ENCODE measurements at places on chromosomes 1 and 21.

- DNase-seq = no peak
- no peaks in the 10 kb centered on the region for H3K4me1 ChIP-seq
- no peaks in the 10 kb centered on the region for H3K36me3 ChIP-seq
- H3K27ac ChIP-seq = no peak overlapping the region
These were observed 4.0 kb upstream of the FAAP20 start for GRCh38 chr1:2198571-2198970.

- DNase-seq = no peak
- no peaks in the 10 kb centered on the region for H3K27me3 ChIP-seq
- H3K4me3 ChIP-seq = no peak within 1 kb of the TSS
- no peak within 1 kb of the TSS for H3K27ac ChIP-seq
- no peaks in the 10 kb centered on the region for H3K36me3 ChIP-seq
- H3K4me1 ChIP-seq = no peaks in the 10 kb centered on the region
These were observed at the start of gene SLAMF1 for GRCh38 chr1:160646711-160647328. TSS of gene SLAMF1 (minus strand) at chr1:160647044. CDS start at chr1:160646945, 99 bp downstream.

- no peak for DNase-seq
- peaks cover 25% of the 10 kb centered on the region for H3K4me1 ChIP-seq
- no peaks in the 10 kb centered on the region for H3K36me3 ChIP-seq
- no peak overlapping the region for H3K4me3 ChIP-seq
These were observed 104.7 kb downstream of the HIVEP3 start for GRCh38 chr1:41813755-41814745.

- H3K36me3 ChIP-seq = peaks cover 17% of the 10 kb centered on the region
- peak within 1 kb of the TSS; percentile 63 for H3K27ac ChIP-seq
These were observed at the start of gene RPS27 for GRCh38 chr1:153990468-153991150. TSS of gene RPS27 (plus strand) at chr1:153990762. CDS start at chr1:153990797, 35 bp downstream.

DNA sequence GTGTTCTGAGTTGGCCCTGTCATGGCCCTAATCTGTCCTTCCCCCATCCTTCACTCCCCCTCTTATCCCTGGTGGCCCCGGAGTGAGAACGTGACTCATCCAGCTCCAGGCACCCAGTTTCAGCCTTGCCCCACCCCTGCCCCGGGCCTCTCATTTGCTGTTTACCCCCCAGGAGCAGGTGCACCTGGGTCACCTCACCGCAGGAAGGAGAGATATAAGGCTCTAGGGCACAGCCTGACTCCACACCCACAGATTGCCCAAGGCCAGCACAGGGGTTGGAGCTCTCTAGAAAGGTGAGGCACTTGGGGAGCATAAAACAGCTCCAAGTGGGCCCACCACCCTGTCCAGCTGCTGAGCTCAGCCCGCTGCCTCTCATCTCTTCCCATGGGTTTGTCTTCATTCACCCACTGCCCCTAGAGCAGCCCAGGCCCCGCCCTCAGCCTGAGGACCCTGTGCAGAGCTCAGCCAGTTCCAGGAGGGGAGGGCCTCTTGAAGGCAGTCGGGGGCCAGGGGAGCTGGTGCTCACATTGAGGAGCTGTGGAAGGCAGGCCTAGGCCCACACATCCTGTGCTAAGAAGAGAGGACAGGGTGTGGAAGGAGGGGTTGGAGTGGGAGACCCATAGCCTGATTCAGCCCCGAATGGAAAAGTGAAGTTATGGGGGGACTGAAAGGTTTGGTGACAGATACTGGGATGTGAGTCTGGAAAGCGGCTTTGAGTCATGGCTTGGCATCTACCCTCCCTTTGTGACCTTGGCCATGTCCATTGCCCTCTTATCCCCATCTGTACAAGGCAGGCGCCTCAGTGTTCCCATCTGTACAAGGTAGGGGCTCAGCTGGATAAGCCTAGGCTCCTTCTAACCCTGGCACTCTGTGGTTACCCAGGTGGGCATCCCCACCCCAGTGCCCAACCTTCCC lies 16.1 kb upstream of the GPR37L1 start:
- H3K4me1 ChIP-seq = peaks cover 31% of the 10 kb centered on the region
- H3K36me3 ChIP-seq = no peaks in the 10 kb centered on the region

DNA sequence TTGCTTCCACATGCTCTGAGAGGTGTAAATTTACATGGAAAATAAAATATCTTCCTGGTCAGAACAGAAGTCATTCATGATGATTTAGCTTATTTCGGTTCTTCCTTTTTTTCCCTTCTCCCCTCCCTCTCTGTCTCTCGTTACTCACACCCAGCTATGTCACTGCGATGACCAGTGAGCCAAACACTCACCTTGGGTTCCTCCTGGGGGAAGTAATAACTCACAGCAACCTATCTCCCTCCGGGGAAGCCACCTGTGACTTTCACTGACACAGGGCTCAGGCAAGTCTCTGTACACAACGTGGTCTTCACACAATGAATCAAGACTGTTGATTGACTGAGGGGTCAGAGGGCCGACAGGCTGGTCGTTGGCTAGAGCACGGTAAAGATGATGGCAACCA lies 135.3 kb upstream of the VANGL1 start:
- no peaks in the 10 kb centered on the region for H3K27me3 ChIP-seq
- H3K4me1 ChIP-seq = no peaks in the 10 kb centered on the region
- no peak overlapping the region for H3K4me3 ChIP-seq
- no peak overlapping the region for H3K27ac ChIP-seq
- H3K36me3 ChIP-seq = no peaks in the 10 kb centered on the region
- no peak for DNase-seq

DNA sequence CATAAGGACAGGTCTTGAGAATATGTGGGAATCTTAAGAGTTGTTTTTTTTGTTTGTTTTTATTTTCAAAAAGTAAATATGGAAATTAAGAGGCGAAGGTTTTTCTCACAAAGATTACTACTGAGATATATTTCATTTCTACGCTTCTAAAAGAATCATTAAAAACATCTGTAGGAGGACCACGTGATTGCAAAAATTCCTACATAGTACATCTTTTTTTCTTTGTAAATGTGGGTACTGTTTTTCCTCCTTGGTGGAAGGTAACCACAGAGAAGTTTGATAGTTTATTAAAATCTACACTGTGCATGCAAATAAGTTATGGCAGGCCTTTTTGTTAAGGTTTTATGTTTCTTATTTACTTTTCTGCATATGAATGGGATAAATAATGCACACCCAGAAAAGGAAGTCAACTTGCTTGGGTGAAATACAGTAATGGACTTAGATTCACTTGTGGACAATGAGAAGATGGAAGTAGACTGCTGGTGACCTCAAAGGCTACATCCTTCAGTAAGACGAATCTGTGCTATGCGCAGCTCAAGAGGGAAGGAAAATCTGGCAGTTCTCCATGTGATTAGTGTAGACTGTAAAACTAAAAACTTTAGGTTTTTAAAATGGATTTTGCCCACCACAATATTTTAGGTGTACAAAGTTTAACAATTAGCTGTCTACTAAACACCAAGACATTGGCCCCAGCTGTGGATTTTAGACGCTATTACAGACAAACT lies 2.0 kb downstream of the AK5 start:
- H3K36me3 ChIP-seq = no peaks in the 10 kb centered on the region
- no peak overlapping the region for H3K4me3 ChIP-seq
- no peak overlapping the region for H3K27ac ChIP-seq
- H3K27me3 ChIP-seq = no peaks in the 10 kb centered on the region
- no peaks in the 10 kb centered on the region for H3K4me1 ChIP-seq

DNA sequence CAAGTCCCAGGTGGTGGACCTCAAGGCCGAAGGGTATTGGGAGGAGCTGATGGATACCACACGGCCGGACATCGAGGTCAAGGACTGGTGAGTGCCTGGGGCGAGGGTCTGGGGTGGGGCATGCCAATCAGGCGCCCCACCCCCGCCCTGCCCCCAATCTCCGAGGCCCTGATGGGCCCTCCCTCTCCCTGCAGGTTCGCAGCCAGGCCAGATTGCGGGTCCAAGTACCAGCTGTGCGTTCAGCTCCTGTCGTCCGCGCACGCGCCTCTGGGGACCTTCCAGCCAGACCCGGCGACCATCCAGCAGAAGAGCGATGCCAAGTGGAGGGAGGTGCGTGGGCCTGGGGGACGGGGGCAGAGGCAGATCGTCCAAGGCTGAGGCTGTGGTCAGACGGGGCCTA lies 3.9 kb downstream of the FBXO44 start:
- DNase-seq = no peak
- H3K27ac ChIP-seq = no peak overlapping the region
- H3K4me3 ChIP-seq = no peak overlapping the region
- H3K27me3 ChIP-seq = no peaks in the 10 kb centered on the region
- H3K4me1 ChIP-seq = no peaks in the 10 kb centered on the region

DNA sequence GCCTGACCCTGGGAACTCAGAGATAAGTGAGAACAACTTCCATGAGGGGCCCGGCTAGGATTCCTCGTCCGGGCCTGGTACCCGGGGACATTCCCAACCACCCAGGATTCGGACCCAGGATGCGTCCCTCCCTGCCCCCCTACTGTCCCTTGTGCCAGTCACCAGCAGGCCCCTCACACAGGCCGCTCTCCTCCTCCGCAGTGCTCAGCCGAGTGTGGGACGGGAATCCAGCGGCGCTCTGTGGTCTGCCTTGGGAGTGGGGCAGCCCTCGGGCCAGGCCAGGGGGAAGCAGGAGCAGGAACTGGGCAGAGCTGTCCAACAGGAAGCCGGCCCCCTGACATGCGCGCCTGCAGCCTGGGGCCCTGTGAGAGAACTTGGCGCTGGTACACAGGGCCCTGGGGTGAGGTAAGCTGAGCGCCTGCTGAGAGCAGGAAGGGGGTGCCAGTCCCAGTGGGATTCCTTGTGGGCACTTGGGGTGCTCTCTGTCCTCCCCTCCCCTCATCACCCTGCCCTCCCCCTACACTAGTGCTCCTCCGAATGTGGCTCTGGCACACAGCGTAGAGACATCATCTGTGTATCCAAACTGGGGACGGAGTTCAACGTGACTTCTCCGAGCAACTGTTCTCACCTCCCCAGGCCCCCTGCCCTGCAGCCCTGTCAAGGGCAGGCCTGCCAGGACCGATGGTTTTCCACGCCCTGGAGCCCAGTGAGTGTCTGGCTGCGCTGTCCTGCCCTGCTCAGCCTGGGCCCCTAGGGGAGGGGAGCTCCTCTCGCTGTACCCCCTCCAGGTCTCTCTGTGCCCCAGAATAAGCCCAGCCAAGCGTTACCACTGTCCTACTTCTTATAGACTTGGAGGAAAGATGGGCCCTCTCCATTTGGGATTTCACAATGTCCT lies 9.8 kb downstream of the ADAMTSL4 start:
- no peak for DNase-seq
- no peak overlapping the region for H3K4me3 ChIP-seq
- H3K4me1 ChIP-seq = peaks cover 30% of the 10 kb centered on the region
- no peaks in the 10 kb centered on the region for H3K27me3 ChIP-seq
- no peak overlapping the region for H3K27ac ChIP-seq

DNA sequence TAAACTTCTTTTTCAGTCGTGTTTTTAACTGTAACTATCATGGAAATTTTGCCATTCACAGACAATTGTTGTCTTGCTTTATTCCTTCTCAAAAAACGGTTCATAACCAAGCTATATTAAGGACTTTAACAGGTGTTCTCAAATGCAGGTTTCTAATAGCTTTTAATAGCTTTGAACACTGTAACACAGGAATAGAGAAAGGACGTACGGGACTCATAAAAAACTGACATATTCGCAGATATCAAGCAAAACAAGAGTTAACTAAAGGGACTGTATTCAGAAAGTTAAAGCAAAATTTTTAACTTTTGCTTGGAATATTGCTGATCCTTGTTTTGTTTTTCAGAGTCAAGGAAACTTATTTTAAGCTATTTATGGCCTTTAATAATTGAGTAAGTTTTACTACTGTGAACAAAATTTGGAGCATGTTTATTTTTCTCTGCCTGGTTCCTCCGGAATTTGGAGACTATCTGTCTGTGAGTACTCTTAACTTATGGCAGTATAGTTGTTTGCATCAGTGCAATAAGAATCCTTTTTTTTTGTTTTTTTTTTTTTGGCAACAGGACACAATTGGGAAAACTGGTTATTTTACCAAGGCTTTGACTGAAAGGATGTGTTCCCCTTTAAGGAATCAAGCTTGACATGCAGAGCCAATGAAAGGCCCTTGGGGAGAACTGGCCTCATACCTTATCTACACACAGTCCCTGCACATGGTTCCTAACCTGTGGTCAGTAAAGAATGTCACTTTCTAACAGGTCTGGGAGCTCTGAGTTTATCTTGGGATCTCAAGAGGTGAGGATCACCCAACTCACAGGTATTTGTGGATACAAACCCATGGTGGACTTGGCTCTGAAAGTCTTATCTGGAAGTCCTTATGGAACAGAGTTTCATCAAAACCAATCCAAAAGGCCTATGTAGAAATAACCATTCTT lies 5.8 kb upstream of the CD46 start:
- no peaks in the 10 kb centered on the region for H3K27me3 ChIP-seq
- H3K27ac ChIP-seq = peak overlapping the region; percentile 31
- peak overlapping the region; percentile 5 for H3K4me3 ChIP-seq
- peaks cover 51% of the 10 kb centered on the region for H3K4me1 ChIP-seq
- peak; percentile 51 for DNase-seq
- no peaks in the 10 kb centered on the region for H3K36me3 ChIP-seq

- DNase-seq = no peak
- H3K36me3 ChIP-seq = no peaks in the 10 kb centered on the region
- H3K27ac ChIP-seq = no peak overlapping the region
- no peaks in the 10 kb centered on the region for H3K27me3 ChIP-seq
These were observed 551.1 kb downstream of the PLPP3 start for GRCh38 chr1:56028244-56028643.

GRCh38 chr1:118204105-118204504 lies 19.1 kb upstream of the SPAG17 start:
- no peak overlapping the region for H3K27ac ChIP-seq
- DNase-seq = no peak
- H3K36me3 ChIP-seq = no peaks in the 10 kb centered on the region
- H3K27me3 ChIP-seq = no peaks in the 10 kb centered on the region

- no peak for DNase-seq
- peaks cover 19% of the 10 kb centered on the region for H3K4me1 ChIP-seq
- no peaks in the 10 kb centered on the region for H3K27me3 ChIP-seq
- H3K27ac ChIP-seq = no peak overlapping the region
- H3K36me3 ChIP-seq = no peaks in the 10 kb centered on the region
- H3K4me3 ChIP-seq = no peak overlapping the region
These were observed 61.0 kb downstream of the RUNX1 start for GRCh38 chr21:34988139-34988538.

GRCh38 chr1:111541721-111542120 lies 38.3 kb upstream of the ADORA3 start:
- no peak for DNase-seq
- H3K36me3 ChIP-seq = no peaks in the 10 kb centered on the region
- no peak overlapping the region for H3K27ac ChIP-seq
- H3K4me3 ChIP-seq = no peak overlapping the region
- no peaks in the 10 kb centered on the region for H3K27me3 ChIP-seq

DNA sequence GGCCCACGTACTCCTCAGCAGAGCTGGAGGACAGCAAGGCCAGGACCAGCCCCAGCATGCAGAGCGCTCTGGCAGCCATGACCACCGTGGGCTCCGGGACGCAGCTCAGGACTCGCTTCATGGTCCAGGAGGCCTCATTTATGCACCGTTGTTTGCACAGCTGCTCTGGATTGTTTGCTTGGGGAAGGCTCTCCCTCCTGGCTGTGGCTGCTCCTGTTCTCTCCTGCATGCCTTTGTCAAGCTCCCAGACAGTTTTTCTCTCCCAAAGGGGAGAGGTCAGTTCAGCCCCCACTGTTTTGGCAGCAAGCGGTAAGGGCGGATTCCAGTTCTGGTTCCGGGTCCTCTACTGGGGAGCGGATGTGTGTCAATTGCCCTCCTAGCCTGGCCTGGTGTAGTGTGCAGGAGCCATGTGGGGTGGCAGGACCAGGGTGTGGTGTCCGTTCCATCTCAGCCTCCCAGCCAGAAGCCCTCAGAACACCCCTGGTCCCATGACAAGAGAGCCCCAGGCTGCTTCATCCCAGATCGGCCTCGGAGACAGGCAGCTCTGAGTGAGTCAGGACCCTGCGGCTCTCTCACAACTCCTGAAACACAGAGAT lies at the start of gene TFF3:
TFF3 (minus strand) TSS at position 114 of the 596 bp plus-strand sequence; CDS start at position 79, 35 bp downstream.
- no peaks in the 10 kb centered on the region for H3K4me1 ChIP-seq
- peaks cover 99% of the 10 kb centered on the region for H3K27me3 ChIP-seq
- no peak within 1 kb of the TSS for H3K4me3 ChIP-seq
- no peaks in the 10 kb centered on the region for H3K36me3 ChIP-seq
- no peak within 1 kb of the TSS for H3K27ac ChIP-seq
